ENCODE measurements at places on chromosomes 16 and 17.
A peak's percentile ranks its signal among the peaks of the same experiment; 100 is the strongest.

DNA sequence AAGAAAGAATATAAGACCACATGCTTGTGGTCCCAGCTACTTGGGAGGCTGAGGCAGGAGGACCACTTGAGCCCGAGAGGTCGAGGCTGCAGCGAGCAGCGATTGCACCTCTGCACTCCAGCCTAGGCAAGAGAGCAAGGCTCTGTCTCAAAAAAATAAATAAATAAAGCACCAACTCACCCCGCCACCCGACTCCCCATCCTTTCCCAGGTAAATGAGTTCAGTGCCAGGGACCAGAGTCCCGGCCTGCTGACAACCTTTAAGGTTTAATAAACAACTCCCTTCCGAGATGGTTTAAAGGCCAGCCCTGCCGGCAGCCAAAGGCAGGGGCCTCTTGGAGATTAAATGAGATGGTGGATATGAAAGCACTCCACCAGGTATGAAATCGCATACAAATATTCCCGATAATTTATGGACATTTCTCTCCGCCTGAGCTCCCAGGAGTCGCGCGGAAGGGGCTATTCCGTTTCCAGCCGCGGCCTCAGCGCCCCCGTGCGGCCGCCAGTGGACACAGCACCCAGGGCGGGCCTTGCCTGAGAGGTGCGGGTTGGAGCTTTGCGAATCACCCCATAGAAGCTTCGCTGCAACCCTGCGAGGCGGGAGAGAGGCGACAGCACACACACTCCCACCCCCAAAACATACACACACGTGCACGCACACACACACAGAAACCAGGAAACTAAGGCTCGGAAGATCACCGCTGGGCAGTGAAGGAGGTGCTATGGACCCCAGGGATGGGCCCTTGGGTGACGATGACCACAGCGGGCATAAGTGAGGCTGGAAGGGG lies 4.0 kb upstream of the RPL38 start:
- DNase-seq: peak; percentile 49

DNA sequence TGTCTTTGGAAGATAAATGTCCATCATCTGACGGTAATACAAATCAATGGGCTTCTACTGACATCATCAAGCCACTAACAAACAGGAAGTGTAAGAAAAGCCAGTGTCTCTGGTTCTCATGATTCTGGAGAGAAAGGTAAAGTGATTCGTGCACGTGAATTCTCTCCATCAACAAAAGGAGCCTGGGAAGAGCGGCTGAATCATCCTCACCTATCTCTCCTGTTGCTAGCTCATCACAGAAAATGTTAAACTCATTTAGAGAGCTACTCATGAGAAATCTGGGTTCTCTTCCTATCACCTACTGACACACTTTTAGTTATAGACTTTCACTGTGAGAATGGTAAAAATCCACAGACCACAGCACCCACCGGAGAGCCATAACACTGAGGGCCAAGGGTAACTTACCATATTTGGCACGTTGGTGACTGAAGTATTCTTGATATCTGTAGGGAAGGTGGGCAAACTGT lies 70.3 kb downstream of the CREBBP start:
- DNase-seq: no peak

- DNase-seq: no peak
Measured at GRCh38 chr17:45948498-45948880, 50.6 kb upstream of the STH start.

- no peak for DNase-seq
Measured at GRCh38 chr17:40561871-40562611, 3.2 kb downstream of the CCR7 start.

DNA sequence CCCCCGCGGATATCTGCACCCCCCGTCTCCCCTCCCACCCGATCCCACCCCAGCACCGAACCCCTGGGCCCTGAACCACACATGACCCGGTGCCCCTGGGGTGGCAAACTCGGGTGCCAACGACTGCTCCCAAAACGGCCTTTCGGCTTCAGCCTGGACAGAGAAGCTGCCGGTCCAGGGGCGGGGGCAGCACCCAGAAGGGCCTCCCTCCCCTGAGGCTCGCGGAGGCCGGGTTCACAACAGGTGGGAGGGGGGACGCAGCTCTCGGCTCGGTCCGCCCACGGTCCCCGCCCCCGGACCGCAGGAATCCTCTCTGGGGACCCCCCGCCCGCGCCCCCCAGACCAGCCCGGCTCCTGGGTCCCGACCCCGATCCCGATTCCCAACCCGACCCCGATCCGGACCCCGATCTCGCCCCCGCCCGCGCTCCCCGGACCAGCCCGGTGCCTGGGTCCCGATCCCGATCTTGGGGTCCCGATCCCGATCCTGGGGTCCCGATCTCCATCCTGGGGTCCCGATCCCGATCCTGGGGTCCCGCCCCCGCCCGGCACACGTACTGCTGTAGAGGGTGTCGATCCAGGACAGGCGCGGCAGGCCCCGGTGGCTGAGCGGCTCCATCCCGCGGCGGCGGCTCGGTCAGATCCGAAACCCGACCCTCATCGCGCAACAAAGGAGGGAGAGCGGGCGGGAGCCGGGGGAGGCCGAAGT lies 516 bp downstream of the ABR start:
- no peak for DNase-seq

DNA sequence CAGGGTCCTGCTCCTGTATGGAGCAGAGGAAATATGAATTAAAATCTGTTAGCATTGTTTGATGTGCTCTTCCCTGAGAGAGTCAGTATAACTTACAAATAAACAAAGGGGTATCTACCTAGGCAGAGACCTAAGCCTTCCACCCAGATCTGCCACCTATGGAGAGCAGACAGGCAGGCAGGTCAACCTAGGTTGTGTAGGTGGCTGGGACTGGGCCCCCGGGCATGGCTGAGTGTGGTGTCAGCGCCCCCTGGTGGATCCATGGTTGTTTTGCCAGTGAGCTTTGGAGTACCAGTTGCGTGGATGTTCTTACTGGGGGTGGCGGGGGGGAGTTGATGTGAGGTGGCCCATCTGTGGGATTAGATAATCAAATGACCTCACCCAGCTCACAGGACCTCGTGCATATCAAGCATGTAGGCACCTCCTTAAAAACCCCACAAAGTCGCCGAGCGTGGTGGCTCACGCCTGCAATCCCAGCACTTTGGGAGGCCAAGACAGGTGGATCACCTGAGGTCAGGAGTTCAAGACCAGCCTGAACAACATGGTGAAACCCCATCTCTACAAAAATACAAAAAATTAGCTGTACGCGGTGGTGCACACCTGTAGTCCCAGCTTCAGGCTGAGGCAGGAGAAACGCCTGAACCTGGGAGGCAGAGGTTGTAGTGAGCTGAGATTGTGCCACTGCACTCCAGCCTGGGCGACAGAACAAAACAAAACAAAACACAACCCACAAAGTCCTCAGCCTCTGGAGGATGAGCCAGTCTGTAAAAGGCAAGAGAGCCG lies 17.6 kb downstream of the DUS2 start:
- DNase-seq: peak; percentile 15

DNA sequence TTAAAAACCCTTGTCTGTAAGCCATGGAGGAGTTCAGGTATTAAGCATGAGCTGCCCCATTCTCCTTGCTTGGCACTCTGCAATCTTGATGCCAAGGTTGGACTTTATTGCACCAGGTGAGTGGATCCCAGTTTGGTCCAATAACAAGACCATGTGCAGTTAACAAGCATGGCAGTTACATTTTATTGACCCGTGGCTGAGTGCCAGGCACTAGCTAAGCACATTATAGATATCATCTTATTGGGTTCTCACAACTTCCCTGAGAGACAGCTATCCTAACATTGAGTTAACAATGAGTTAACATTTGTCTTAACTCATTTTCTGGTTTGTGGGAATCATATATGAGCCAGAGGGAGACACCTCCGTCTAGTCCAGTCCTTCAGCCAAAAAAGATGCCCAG lies 21.8 kb downstream of the LYRM9 start:
- no peak for DNase-seq

- no peak for DNase-seq
Measured at GRCh38 chr16:82999711-83000110, 372.9 kb downstream of the CDH13 start.

DNA sequence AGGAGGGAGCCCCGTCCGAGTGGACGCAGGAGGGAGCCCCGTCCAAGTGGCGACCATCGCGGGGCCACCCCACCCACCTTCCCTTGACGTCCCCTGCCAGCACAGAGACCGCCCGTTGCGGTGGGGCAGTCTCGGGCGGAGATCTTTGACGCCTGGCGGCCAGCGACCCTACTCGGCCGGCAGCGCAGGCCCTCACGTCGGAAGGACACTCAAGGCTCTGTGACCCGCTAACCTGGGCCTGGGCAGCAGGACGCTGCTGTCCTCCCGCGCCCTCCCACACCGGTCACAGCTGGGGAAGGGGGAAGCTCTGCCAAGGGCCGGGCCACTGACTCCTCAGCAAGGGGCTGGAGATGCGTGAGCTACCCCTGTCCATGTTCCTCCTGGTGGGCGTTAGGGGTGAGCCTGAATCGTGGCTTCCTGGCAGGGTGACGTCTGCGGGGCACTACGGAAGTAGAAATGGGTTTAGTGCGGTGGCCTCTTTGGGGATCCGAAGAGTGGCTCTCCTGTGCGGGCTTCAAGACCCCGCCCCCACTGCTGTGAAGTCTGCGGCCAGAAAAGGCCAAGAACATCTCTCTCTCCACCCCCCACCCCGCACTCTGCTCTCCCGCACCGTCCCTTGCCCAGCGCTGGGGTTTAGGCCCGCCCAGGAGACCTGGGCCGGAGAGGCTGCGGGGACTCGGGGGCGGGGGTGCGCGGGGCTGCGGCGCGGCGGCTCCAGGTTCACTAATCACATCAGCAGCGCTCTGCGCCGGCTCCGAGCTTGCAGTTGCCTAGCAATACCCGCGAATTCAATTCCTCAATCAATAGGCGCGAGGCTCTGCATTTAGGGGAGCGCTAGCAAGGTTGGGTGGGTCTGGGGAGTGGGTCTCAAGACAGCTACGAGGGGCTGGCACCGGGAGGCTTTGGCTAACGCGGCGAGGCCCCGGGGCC lies 5.8 kb downstream of the CBX8 start:
- no peak for DNase-seq

DNA sequence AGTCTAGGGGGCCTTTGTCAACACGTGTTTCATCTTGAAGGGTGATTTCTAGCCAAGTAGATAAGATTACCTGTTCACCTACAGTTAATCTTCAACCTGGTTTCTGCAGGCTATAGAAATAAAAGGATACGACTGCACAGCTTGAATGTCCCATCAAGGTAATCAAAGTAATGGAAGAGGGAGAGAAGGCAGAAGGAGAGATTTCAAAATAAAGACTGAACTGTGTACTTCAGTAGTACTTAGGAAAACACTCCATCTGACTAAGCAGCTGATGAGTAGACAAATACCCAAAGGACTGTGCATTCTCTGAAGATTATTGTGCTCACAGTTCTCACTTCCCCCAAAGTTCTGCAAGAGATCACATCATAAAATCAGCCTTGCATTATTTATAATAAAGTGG lies 5.8 kb upstream of the RFFL start:
- DNase-seq: no peak

DNA sequence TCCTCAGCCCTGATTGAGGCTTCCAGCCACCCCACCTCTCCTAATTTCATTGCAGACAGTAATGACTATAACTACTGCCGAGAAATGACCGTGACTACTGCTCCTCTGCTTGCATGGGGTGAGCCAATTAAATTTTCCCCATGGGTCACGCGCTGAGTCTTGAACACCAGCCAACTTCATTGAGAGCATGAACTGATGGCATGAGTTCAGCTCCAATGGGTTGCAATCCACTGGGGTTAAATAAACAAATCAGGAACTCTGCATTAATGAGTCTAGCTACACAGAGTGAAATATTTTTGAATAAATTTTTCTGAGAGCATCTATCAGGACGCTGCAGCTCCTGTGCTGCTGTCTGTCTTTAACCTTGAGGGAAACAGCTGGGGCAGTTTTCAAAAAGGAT lies 61.6 kb upstream of the CLEC3A start:
- no peak for DNase-seq

GRCh38 chr17:1201132-1201702 lies 21.4 kb upstream of the ABR start:
- DNase-seq: no peak

GRCh38 chr16:27302126-27302525 lies 11.6 kb upstream of the IL4R start:
- no peak for DNase-seq

GRCh38 chr17:79752175-79752574 lies 21.4 kb downstream of the ENPP7 start:
- DNase-seq: no peak

- no peak for DNase-seq
Measured at GRCh38 chr16:85891033-85891775, 7.8 kb upstream of the IRF8 start.

- DNase-seq: no peak
Measured at GRCh38 chr16:72743011-72743761, 304.7 kb downstream of the ZFHX3 start.

- no peak for DNase-seq
Measured at GRCh38 chr17:49358641-49359247, 3.3 kb downstream of the ZNF652 start.

DNA sequence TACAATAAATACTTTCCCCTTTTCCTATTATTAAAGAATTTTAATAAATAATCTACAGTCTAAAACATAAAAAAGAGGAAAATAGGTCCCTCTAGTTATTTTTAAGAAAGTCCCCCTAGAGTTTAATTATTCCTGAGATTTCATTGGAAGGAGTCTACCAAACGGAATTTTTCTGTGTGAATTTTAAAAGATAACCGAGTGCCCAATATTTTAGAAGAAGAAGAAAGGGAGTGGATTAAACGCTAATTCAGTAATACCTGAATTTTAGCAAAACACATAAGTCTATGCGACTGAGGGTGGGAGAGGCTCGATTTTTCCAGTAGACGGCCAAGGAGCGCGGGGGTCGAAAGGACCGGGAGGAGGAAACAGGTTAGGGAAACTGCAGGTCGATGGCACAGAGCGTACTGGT lies 2.2 kb downstream of the HOXB2 start:
- DNase-seq: no peak

- no peak for DNase-seq
Measured at GRCh38 chr17:69678206-69678605, 263.7 kb downstream of the MAP2K6 start.

- no peak for DNase-seq
Measured at GRCh38 chr16:72277749-72278148, 105.8 kb upstream of the PMFBP1 start.

- no peak for DNase-seq
Measured at GRCh38 chr17:78126895-78127238, 1.7 kb downstream of the TMC6 start.
